ENCODE measurements at places on chromosomes 13 and 19.

DNA sequence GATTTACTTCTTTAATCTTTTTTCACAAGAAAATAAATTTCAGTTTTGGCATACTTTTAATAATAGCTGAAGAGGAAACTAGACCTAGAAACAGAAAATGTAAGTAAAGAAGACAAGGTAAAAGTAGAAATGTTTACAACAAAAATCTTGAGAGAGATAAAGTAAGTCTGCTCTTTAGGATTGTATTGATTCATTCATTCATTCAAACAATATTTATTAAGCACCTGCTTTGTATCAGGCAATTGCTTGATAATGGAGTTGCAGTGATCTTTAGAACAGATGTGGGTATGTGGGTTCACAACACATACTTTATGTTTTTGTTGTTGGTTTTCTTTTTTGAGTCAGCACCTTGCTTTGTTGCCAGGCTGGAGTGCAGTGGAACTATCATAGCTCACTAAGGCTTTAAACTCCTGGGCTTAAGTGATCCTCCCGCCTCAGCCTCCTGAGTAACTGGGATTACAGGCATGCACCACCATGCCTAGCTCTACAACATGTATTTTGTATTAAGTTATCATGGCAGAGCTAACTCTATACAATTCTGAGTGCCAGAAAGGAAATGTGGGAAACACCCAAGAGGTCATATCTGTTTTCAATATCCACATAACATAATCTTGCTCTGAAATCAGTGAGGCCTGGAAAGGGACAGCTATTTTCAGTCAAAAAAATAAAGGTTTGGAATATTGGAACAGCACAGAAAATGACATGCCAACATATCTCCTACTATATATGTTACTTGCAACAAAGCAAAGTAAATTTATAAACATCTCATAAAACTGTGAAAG, 8.8 kb upstream of the SPART start:
- no peak for DNase-seq

GRCh38 chr13:107170270-107170931, 602.5 kb upstream of the ARGLU1 start:
- DNase-seq, result peak; percentile 2

DNA sequence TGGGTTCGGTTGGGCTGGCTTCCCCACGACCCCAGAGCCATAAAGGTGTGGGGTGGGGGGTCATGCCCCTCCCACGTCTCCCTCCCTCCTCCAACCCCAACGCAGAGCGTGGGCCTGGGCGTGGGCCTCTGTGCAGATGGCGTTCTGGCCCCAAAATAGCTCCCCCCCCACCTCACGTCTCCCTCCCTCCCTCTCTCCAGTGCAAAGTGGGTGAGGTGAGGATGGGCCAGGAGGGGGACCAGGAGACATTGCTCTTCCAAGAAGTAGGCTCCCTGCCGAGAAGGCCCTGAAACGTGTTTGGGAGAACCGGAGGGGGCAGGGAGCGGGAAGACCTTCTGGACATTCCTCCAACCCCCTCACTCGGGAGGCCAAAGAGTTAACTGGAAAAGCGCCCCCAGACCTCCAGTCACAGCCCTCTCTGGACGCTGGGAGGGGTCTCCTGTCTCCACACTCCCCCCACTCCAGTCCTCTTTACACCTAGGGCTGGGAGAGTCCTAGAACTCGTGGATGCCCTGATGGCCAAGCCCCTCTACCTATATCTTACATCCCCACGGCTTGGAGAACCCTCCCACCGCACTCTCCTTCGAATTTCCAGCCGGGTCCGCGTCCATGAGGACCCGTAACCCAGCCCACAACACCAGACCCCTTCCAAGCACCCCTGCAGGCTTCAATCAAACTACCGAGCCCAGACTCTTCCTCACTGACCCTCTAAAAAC, 855 bp downstream of the UNC13A start:
- no peak for DNase-seq

GRCh38 chr13:77728265-77729125, 31.0 kb downstream of the SLAIN1 start:
- peak; percentile 21 for DNase-seq

DNA sequence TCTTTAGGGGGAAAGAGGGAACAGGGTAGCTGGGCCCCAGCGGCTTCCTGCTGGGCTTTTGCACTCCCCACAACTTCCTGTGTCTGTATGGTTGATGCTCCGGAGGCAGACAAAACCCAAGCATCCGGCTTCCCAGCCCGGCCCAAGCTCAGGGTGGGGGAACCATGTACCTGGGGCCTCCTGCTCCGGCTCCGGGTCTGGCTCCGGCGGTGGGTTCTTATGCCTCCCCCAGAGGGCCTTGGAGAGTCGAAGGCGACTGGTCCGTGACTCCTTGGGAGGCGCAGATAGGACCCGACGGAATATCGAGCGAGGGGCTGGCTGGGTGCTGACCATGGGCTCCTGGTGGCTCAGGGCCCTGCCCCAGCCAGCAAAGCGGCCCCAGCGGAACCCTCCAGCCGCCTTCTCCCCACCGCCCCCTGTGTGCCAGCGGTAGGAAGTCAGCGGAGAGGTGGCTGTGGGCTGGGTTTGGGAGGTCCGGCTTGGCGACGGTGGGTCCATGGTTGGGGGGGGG, 428 bp downstream of the RASAL3 start:
- peak; percentile 89 for DNase-seq

DNA sequence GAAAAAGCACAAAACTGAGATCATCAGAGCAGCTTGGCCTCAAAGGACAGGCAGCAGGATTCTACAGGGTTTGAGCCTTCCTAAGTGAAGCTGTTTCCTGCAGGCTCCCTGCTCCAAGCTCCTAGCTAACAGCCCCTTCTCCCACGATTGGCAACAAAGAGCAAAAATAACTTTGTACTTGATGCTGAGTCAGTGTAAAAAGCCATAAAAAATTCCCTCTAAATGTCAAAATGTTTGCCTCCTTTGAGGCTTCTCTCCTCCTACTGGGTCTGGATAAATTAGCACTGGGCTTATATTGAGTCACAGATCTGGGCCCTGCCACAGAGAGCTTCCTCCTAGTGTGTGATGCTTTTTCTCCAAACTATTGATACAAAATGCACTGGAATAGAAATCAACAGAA, 153.3 kb downstream of the TNFRSF19 start:
- no peak for DNase-seq

GRCh38 chr13:43377973-43378372, 354.6 kb downstream of the DNAJC15 start:
- no peak for DNase-seq

GRCh38 chr19:54682306-54682856, 19.6 kb downstream of the LILRB4 start:
- DNase-seq, result no peak

DNA sequence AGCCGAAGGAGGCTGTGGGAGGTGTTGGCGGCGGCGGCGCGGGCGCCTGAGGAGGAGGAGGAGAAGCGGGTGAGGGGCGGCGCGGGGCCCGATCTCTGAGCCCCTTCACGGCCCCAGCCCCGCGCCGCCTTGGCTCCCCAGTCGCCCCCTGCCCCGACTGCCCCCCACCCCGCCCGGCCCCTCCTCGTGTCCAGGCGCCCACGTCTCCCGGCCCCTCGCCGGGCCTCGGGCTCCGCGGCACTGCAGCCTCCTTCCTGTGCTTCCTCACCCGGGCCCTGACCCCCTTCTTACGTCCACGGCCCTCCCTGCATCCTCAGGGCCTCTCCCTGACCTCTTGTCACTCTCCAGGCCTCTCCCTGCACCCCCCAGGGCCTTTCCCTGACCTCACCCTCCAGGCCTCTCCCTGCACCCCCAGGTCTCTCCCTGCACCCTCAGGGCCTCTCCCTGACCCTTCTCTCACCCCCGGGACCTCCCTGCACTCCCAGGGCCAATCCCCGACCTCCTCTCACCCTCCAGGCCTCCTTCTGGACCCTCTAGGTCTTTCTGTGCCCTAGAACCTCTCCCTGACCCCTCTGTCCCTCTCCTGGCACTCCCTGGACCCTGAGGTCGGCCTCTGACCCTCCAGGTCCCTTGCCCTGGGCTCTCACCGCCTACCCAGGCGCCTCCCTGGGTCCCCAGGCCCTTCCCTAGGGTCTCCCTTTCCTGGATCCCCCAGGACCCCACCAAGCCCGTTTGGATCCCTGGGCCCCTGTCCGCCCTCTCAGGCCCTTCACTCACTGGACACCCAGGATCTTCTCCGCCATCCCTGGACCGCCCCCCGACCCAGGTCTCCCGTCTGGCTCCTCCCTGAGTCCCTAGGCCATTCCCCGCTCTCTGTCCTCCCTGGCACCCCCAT, 460 bp downstream of the KMT5C start:
- peak; percentile 31 for DNase-seq

- no peak for DNase-seq
Observed at GRCh38 chr19:27675771-27676170, 1537.2 kb downstream of the UQCRFS1 start.

- DNase-seq, result no peak
Observed at GRCh38 chr13:58190577-58190976, 559.0 kb downstream of the PCDH17 start.

- no peak for DNase-seq
Observed at GRCh38 chr19:12838886-12839756, 806 bp downstream of the MAST1 start.

DNA sequence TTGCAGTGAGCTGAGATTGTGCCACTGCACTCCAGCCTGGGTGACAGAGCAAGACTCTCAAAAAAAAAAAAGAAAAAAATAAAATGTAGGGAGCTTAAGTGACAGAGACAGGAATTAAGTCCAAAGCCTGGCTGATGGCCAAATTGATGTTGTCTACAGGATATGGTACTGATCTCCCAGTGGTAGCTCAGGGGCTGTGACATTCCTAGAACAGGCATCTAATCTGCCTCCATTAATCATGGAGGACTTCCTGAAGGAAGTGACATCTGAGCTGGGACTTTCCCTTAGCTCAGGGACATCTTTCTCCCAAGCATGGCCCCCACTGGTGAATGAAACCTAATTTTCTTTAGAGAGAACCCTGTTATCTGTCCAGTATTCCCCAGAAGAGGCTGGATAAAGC, 11.4 kb upstream of the EDDM13 start:
- no peak for DNase-seq

DNA sequence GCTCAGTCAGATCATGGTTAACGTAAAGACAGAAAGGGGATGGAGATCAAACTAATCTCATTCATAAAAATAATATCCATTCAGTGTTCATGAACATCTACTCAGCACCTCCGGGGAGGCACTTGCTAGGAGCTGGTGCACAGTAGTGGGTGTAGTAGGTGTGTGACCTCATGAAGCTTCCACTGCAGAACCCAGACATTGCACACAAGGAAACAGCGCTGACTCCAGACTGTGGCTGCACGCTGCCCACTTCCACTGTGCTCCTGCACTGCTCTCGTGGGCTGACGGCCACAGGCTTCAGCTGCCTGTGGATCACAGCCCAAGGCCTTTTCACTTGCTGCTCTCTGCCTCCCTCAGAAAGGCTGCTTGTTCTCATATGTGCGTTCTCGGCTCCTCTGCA, 214.4 kb upstream of the ZNF507 start:
- no peak for DNase-seq

- DNase-seq, result no peak
Observed at GRCh38 chr19:55112777-55113569, 4.5 kb downstream of the PPP1R12C start.

DNA sequence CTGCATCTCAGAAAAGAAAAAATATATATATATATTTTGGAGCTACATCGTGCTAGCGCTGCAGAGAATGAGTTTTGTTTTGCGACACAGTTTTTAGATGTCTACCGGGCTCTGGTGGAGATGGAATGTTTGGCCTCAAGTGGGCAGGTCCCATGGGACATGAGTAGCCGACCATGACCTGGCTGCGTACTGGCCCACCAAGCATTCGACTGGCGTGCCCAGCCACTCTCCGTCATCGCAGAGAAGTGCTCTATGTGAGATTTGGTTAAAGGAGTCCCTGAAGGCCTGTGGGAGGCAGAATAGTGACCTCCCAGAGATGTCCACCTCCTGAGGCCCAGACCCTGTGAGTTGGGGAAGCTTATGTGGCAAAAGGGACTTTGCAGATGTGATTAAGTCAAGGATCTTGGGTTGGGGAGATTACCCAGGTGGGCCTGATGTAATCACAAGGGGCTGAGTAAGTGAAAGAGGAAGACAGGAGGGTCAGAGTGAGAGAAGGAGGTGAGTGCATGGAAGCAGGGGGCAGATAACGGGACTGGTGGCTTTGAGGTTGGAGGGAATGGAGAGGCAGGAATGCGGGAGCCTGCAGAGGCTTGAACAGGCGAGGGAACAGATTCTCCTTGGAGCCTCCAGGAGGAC, 821 bp upstream of the LILRB4 start:
- no peak for DNase-seq

GRCh38 chr19:51916167-51916566, 11.1 kb upstream of the ZNF613 start:
- peak; percentile 22 for DNase-seq

GRCh38 chr13:95115525-95115924, 185.7 kb downstream of the ABCC4 start:
- no peak for DNase-seq

- DNase-seq, result no peak
Observed at GRCh38 chr19:7641290-7642276, 4.7 kb downstream of the STXBP2 start.

- DNase-seq, result no peak
Observed at GRCh38 chr13:79637133-79637763, 156.3 kb downstream of the NDFIP2 start.

GRCh38 chr13:113902481-113902880, 38.6 kb upstream of the GAS6 start:
- no peak for DNase-seq

DNA sequence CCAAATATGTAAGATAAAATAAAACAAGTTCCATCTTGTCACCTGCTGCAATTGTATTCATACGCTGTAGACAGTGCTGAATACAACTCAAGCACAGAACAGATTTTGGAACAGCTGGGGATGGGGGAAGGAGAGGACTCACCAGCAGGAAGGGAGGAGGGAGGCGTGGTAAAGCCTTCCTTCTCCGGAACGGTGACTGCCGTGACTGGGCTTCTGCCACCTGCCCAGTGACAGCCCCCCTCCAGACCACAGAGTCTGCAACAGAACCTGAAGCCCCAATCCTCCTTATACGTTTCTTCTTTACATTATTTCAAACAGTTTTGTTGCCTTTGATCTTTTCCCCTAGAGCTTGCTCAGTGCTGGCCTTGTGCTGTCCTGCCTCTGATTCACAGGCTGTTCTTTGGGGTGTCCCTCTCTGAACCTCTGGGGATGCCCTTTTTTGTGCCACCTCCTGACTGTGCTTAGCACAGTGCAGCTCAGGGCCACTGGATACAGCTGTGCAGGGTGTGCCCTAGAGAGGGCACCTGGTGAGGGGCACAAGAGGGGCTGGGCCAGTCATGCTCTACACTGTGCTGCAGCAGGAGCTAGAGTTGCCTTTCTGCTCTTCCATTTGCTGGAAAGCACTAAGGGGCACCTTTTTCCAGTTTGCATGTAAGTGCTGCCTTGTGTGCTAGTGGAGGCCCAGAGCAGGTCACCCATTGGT, 213.0 kb downstream of the ZIC5 start:
- DNase-seq, result no peak

DNA sequence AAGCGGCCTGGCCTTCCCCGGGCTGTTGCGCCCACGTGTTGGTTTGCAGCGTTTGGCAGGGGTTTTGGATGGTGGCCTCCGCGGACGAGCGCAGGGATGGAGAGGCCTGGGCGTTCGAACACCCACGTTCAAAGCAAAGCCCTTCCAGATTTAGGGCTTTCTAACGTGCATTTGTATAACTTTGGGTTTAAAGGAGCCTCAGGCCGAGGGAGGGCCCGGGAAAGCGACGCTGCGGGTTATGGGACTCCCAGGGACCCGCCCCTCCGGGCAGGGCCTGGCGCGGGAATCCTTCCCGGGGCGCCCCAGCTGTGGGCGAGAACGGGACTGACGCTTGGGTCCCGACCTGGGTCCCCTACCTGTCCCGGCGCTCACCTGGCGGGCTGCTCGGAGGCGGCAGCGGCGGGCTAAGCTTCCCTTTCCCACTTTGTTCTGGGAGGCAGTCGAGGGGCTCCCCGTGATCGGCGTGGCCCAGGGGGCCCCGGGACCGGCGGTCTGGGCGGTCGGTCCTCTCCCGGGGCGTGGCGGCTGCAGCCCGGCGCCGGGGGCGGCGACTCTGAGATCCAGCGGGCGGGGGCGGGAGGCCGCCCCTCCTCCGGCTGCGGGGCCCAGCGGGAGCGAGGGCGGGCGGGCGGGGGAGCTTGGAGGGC, at the start of gene FBXO17:
FBXO17 (minus strand) TSS at position 529 of the 647 bp plus-strand sequence. CDS start 25,423 bp downstream, outside the sequence.
- no peak for DNase-seq
